ENCODE measurements at places on chromosomes 12 and 14. TPM values are rescaled to one million over a fixed set of nuclear protein-coding genes. Genes with fewer than 3 reads are reported as not detected.

DNA sequence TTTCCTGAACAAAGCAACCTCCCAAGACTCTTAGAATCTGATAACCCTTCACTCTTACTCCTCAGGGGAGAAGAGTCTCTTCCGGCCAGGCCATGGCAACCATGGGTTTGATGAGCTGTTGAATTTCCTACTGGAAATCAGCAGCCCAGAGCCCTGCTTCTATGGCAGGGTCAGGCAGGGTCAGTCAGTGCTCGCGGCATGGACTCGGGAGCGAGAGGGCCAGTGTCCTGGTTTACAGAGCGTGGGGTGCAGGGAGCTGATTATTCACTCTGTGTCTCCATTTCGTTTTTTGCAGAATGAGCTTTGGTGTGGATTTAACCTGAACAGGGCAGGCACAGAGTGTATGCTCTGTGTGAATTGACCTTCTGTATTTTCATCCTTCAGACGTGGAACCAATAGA lies 340.6 kb upstream of the SFSWAP start:
- H3K27me3 ChIP-seq = no peaks in the 10 kb centered on the region
- no peak overlapping the region for H3K27ac ChIP-seq
- no peaks in the 10 kb centered on the region for H3K36me3 ChIP-seq
- H3K4me1 ChIP-seq = no peaks in the 10 kb centered on the region
- no peak overlapping the region for H3K4me3 ChIP-seq

Gene PEX5
- 42.2 TPM for total RNA-seq

DNA sequence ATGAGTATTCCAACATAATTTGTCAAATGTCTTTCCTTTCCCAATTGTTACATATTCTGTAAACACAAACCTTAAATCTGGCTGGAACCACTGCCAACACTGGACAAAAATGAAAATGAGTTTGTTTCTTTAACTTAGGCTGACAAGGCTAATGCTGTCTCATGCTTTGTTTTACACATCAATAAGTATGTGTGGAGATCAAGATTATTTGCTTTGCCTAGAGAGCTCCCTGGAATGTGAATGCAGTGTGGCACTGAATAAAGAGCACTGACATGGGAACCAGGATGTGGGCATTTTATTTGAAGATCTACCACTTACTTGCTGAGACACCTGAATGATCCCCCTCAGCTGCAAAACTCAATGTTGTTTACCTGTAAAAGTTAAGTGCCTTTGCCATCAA lies 61.7 kb downstream of the RALGAPA1 start:
- no peak for DNase-seq
- H3K36me3 ChIP-seq = peaks cover 3% of the 10 kb centered on the region
- no peaks in the 10 kb centered on the region for H3K4me1 ChIP-seq
- H3K4me3 ChIP-seq = no peak overlapping the region
- H3K27ac ChIP-seq = no peak overlapping the region

Gene ENDOU
- not detected for total RNA-seq

GRCh38 chr14:34583525-34583924 lies 44.0 kb upstream of the EAPP start:
- peaks cover 27% of the 10 kb centered on the region for H3K36me3 ChIP-seq
- H3K4me1 ChIP-seq = no peaks in the 10 kb centered on the region
- no peak overlapping the region for H3K27ac ChIP-seq

GRCh38 chr12:119288576-119288975 lies 46.0 kb upstream of the CCDC60 start:
- no peaks in the 10 kb centered on the region for H3K27me3 ChIP-seq
- no peaks in the 10 kb centered on the region for H3K4me1 ChIP-seq
- DNase-seq = no peak
- no peak overlapping the region for H3K4me3 ChIP-seq

DNA sequence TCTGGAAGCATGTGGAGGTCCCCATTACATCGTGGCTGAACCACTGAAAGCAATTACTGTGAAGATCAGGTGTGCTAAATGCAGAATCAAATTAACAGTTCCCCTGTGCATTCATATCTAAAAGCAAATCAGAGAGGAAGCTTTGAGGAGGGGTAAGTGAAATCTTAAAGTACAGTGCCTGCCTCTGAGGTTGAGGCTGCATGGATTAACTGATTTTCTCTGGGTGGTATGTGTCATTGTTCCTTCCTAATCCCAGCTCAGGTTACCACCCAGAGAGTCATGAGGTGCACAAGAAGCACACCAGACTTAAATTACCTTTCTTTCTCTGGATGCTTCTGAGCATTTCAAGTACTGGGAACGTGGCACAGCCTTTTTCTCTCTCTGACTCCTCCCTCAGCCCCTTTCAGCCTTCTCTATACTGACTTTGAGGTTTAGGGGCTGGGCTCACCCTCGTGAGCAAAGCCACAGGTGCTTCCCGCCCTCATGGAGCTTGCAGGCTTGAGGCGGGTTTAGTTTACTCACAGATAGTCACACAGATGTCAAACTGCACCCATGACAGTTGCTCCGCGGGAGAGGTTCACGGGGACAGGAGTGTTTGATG lies 237.6 kb upstream of the CRY1 start:
- no peaks in the 10 kb centered on the region for H3K4me1 ChIP-seq
- no peak overlapping the region for H3K27ac ChIP-seq
- DNase-seq = no peak
- no peak overlapping the region for H3K4me3 ChIP-seq
- H3K27me3 ChIP-seq = peaks cover 4% of the 10 kb centered on the region
- H3K36me3 ChIP-seq = no peaks in the 10 kb centered on the region
